Endothelial cell (in vitro differentiated cells): ENCODE measurements at places on chromosomes 6 and 20. TPM values are rescaled to one million over a fixed set of nuclear protein-coding genes. Genes with fewer than 3 reads are reported as not detected.

GRCh38 chr6:30893666-30894065, 9.3 kb downstream of the DDR1 start:
- no peak overlapping the region for H3K27ac ChIP-seq
- peaks cover 5% of the 10 kb centered on the region for H3K36me3 ChIP-seq
- peaks cover 2% of the 10 kb centered on the region for H3K4me1 ChIP-seq
- H3K4me3 ChIP-seq, result no peak overlapping the region
- DNase-seq, result no peak

- no peak for DNase-seq
- no peak overlapping the region for H3K27ac ChIP-seq
- no peak overlapping the region for H3K4me3 ChIP-seq
- no peaks in the 10 kb centered on the region for H3K4me1 ChIP-seq
These were observed 96.3 kb upstream of the GCM1 start for GRCh38 chr6:53244958-53245357.

DNA sequence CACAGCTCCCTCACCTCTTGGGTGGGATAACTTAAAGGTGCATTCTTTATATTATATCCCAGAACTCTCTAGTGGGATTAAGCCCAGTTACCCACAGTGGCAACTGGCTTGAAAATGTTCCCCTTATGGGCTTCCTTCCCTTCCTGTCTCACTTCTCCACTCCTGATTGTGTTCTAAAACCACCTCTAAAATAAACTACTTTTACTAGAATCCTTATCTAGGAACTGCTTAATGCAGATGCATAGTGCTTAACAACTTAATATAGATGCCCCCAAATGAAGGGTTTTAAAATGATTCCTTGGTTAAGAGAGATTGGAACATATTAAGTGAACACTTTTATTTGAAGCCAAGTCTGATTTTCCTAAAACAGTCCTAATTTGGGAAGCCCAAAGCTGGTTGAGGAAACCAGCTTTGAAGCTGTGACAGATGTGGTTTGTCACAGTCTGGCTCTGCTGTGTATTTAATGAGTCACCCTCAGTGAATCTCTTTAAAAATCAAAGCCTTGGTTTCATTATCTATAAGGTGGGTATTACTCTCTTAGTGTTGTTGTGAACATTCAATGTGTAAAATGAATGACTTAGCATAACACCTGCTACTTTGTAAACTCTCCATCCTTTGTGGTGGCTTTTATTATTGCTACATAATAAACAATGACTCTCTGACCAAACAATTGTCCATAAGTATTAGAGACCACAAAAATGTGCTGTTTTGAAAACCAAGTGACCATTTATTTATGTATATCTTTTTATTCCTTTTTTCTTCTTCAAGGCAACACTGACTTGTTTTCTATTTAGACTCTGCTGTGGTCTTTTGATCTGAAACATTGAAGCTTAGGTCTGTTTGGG, 24.4 kb downstream of the PLCB1 start:
- H3K36me3 ChIP-seq, result peaks cover 12% of the 10 kb centered on the region
- peaks cover 10% of the 10 kb centered on the region for H3K4me1 ChIP-seq
- peaks cover 3% of the 10 kb centered on the region for H3K27me3 ChIP-seq
- H3K27ac ChIP-seq, result no peak overlapping the region
- no peak for DNase-seq
- no peak overlapping the region for H3K4me3 ChIP-seq

Gene ULBP1
- 24.8 TPM for total RNA-seq

Gene MROH8
- 4.3 TPM for total RNA-seq

- H3K27me3 ChIP-seq, result peaks cover 1% of the 10 kb centered on the region
- DNase-seq, result no peak
- H3K36me3 ChIP-seq, result no peaks in the 10 kb centered on the region
- no peak overlapping the region for H3K27ac ChIP-seq
- no peaks in the 10 kb centered on the region for H3K4me1 ChIP-seq
These were observed 9.4 kb downstream of the SLC35F1 start for GRCh38 chr6:117916483-117916882.

- no peaks in the 10 kb centered on the region for H3K27me3 ChIP-seq
- no peaks in the 10 kb centered on the region for H3K4me1 ChIP-seq
- no peak overlapping the region for H3K27ac ChIP-seq
These were observed 27.3 kb downstream of the COL21A1 start for GRCh38 chr6:56220078-56220477.

DNA sequence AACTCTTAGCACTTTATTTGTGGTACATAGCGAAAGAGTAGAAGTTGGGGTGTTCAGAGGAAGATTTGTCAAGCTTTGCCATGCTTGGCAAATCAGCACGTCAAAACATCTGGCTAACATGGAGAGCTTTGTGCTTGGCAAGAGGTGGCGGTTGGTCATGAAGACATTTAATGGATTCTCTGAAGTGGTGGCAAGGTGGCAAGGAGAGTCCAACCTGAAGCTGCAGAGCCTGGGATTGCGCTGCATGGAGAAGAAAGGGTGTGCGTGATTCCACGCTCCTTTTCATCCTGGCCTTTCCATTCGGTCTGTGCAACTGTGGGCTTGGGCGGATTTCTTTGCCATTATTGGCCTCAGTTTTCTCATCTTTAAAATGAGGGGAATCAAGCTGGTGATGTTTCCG, 3.1 kb downstream of the PYGB start:
- peaks cover 13% of the 10 kb centered on the region for H3K36me3 ChIP-seq
- no peak overlapping the region for H3K4me3 ChIP-seq
- peaks cover 12% of the 10 kb centered on the region for H3K27me3 ChIP-seq

DNA sequence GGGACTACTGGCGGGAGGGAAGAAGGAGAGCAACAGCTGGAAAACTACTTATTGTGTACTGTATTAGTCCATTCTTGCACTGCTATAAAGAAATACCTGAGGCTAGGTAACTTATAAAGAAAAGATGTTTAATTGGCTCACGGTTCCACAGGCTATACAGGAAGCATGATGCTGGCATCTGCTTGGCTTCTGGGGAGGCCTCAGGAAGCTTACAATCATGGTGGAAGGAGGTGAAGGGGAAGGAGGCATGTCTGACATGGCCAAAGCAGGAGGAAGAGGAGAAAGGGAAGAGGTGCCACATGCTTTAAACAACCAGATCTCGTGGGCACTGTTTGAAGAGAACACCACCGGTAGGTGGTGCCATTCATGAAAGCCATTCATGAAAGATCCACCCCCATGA, 67.3 kb downstream of the GMDS start:
- peaks cover 5% of the 10 kb centered on the region for H3K36me3 ChIP-seq
- no peaks in the 10 kb centered on the region for H3K27me3 ChIP-seq
- no peak overlapping the region for H3K27ac ChIP-seq
- DNase-seq, result no peak

- H3K4me3 ChIP-seq, result peak overlapping the region; percentile 62
- peaks cover 22% of the 10 kb centered on the region for H3K27me3 ChIP-seq
- H3K4me1 ChIP-seq, result peaks cover 22% of the 10 kb centered on the region
- H3K36me3 ChIP-seq, result peaks cover 8% of the 10 kb centered on the region
- DNase-seq, result peak; percentile 34
These were observed 10.5 kb upstream of the SRXN1 start for GRCh38 chr20:663315-664090.

- H3K27me3 ChIP-seq, result peaks cover 10% of the 10 kb centered on the region
- no peaks in the 10 kb centered on the region for H3K36me3 ChIP-seq
- no peak overlapping the region for H3K27ac ChIP-seq
- H3K4me1 ChIP-seq, result no peaks in the 10 kb centered on the region
These were observed 3.8 kb upstream of the CHRNA4 start for GRCh38 chr20:63364801-63365585.

GRCh38 chr20:8438748-8439147, 306.7 kb downstream of the PLCB1 start:
- no peak overlapping the region for H3K27ac ChIP-seq
- no peaks in the 10 kb centered on the region for H3K4me1 ChIP-seq
- no peak for DNase-seq
- H3K36me3 ChIP-seq, result no peaks in the 10 kb centered on the region

- peaks cover 14% of the 10 kb centered on the region for H3K4me1 ChIP-seq
- H3K27me3 ChIP-seq, result no peaks in the 10 kb centered on the region
- H3K4me3 ChIP-seq, result no peak overlapping the region
These were observed 12.0 kb downstream of the RTN4IP1 start for GRCh38 chr6:106617302-106617701.

Gene RAET1L
- not detected for total RNA-seq

Gene EEF1A2
- total RNA-seq, result 0.31 TPM

Gene OR12D3
- not detected for total RNA-seq

Gene GNRH2
- 0.87 TPM for total RNA-seq

DNA sequence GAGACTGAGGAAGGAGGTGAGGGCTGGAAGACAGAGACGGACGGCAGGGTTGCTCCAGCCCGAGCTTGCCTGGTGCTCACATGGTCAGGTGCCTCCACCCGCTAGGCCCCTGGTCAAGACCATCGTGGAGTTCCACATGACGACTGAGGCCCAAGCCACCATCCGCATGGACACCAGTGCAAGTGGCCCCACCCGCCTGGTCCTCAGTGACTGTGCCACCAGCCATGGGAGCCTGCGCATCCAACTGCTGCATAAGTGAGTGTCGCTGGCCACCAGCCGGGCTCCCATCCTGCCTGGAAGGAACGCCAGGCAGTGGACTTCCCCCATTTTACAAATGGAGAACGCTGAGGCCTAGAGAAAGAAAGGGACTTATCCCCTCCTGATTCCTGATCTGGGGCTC, 7.8 kb downstream of the BPIFB1 start:
- H3K4me1 ChIP-seq, result no peaks in the 10 kb centered on the region
- no peak overlapping the region for H3K27ac ChIP-seq
